Cardiac muscle cell (in vitro differentiated cells and primary cell): ENCODE measurements at places on chromosomes 5 and 9. TPM values are rescaled to one million over a fixed set of nuclear protein-coding genes. Genes with fewer than 3 reads are reported as not detected.

Gene BHMT2
- total RNA-seq = not detected in 2 replicates

Gene CCT5
- 176 and 231 TPM in 2 replicates for total RNA-seq

Gene FRRS1L
- total RNA-seq = 0.07 and 0.30 TPM in 2 replicates

Gene SSBP2
- 111 and 117 TPM in 2 replicates for total RNA-seq

Gene MRPL41
- 70.2 and 98.6 TPM in 2 replicates for total RNA-seq

Gene PCDHA9
- 1.6 and 2.2 TPM in 2 replicates for total RNA-seq

Gene TRPM6
- total RNA-seq = 0.06 and 0.07 TPM in 2 replicates

Gene PDE6A
- total RNA-seq = 0.21 TPM in 1 of 2 replicates, not detected in the other

Gene CDC25C
- 2.7 and 16.2 TPM in 2 replicates for total RNA-seq

Gene HTR1A
- not detected in 2 replicates for total RNA-seq

Gene NKD2
- 3.4 and 4.4 TPM in 2 replicates for total RNA-seq

Gene DDX4
- total RNA-seq = not detected in 2 replicates

Gene HTR4
- 0.67 and 2.3 TPM in 2 replicates for total RNA-seq

Gene MSX2
- total RNA-seq = 104 and 125 TPM in 2 replicates

Gene NAIP
- 3.3 and 5.5 TPM in 2 replicates for total RNA-seq

Gene CHMP5
- total RNA-seq = 75.2 and 75.5 TPM in 2 replicates

DNA sequence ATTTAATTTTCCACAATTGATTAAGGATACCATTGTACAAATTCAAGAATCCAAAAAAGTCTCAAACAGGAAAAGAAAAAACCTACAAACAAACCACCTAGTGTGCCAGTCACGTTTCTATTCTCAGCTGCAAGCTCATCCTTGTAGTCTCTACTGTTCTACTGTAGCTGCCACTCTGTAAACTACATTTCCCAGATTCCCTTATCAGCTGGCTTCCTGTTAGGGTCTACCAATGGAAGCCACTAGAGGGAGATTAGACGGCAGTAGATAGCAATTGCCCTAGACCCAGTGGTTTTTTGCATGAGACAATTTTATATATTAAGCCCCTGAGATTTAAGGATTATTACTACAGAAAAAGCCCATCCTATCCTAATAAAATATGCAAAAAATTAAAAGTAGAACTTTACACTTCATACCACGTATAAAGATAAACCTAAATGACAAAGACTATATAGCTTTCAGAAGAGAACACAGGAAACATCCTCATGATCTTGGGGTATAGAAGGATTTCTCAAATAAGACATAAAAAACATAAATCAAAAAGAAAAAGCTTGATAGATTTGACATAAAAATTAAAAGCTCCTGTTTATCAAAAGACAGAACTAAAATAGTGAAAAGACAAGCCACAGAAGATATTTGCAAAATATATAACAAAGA, 37.4 kb downstream of the P4HA2 start:
- DNase-seq = peak; percentile 79

GRCh38 chr5:171634511-171634910, 151.1 kb upstream of the SMIM23 start:
- no peak for DNase-seq

DNA sequence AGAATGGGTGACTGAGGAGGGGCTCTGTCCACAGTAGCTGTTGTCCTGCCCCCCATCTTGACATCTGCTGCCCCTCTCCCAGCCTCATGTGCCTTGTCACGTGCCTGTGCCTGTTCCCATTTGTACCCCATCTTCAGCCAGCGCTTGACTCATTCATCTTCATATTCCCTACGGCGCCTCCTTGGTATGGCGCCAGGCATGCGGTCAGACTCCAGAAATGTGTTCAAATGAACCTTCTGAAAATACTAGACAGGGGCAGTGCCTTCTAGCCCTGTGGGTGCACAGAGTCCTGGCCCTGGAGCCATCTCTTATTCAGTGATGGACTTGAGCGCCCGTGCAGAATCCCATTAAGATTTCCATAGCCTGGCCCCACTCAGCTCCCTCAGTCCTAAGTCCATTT, 46.2 kb downstream of the CFAP77 start:
- no peak for DNase-seq

DNA sequence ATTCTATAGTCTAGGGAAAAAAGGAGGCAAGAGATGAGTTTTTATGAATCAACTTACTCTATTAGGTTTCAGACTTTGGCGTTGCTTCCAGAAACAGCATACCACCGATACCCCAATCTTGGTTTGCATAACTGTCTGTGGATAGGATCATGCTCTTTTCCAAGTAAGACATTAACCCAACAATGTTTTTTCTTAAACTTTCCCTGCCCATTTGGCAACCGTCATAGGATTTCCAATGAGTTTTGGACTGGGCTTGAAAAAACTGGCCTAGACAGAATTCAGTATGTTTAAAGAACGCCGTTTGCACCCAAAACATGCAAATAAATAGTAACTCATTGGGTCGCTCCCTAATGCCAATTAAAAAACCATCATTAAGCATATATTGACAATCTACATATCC, 106.0 kb downstream of the SMIM23 start:
- DNase-seq = no peak

DNA sequence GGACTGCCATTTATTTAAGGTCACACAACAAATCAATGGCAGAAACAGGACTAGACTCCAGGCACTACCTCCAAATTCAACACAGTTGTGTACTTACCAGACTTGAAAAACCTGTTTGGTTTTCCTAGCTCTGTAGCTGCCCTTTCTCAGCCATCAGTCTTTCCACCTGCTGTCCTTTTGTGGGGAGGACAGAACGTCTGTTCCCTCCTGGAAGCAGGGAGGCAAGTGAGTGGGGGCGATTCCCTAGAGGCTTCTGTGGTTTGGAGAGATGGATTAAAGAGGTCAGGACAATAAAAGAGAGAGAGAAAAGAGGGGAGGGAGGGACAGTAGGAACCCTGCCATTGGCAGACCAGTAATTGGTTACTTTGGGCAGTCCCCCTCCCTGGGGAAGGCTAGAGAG, 14.7 kb downstream of the ASTN2 start:
- no peak for DNase-seq

GRCh38 chr9:131266266-131267229, 9.8 kb downstream of the FAM78A start:
- no peak for DNase-seq

DNA sequence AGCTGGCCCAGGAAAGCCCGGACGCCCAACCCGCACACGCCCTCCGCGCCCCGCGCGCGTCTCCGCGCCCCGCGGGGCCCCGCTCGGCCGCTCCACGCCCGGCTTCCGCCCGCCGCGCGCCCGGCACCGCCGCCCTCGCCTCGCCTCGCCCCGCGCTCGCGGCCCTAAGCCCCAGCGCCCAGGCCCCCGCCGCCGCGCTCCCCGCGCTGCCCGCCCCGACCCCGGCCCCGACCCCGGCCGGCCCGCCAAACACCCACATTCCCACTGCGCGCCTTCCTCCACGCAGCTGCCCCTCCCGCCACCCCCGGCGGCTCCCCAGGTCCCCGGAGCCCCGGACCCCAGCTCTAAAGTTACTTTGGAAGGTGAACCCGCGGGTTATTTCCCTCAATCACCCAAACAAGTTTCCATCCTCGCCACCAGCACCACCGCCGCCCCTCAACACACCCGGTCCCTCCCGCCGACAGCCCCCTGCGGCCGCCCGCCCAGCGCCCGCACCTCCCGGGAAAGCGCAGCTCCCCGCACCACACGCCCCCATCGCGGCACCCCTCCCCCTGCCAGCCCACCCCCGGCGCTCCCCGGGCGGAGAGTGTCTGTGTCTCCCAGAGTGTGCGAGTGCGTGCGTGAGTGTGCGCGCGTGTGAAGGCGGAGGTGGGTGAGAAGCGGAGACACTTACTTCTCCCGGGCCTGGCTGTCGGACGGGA, 439 bp downstream of the SSBP2 start:
- DNase-seq = no peak

DNA sequence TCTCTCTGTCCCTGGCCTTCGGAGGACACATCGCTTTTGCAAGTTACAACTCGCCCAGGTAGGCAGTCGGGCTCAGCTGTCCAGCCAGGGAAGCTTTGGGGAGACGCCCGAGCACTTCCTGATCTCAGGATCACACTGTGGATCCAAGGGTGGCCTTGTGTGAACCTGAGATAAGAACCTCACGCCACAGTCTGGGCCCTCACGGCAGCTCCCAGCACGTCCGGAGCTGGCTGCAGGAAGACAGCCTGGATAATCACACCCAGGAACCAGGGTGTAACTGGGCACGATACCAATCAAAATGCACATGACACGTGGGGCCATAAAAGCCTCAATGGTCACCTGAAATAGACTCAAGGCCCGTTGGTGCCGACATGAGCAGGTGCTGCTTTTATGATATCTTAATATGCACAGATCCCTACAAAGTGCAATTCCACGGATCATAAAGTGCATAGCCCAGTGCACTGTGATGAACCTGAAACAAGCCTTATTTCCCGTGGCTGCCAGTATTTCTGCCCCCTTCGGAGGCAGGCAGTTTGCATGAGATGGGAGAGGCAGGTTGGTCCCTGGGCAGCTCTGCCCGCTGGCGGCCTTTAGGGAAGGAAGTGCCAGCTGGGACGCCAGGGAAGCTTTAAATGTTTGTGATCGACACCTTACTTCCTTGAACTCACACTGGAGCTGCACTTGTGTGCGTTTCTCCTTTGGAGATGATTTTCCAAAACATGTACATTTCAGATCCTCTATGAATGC, 14.5 kb downstream of the SLC6A18 start:
- no peak for DNase-seq

DNA sequence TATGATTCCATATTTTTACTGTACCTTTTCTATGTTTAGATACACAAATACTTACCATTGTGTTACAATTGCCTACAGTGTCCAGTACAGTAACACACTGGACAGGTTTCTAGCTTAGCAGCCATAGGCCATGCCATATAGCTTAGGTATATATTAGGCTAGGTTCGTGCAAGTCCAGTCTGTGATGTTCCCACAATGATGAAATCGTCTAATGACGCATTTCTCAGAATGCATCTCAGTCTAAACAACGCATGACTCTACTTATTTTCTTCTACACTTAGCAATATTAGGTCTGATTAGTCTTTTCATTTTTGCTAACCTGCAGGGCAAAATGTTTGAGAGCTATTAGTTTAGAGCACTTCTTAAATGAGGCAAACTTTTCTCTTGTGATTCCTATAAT, 22.7 kb downstream of the OR2S2 start:
- no peak for DNase-seq

- peak; percentile 86 for DNase-seq
Measured at GRCh38 chr9:129202613-129203555, 24.8 kb upstream of the IER5L start.

DNA sequence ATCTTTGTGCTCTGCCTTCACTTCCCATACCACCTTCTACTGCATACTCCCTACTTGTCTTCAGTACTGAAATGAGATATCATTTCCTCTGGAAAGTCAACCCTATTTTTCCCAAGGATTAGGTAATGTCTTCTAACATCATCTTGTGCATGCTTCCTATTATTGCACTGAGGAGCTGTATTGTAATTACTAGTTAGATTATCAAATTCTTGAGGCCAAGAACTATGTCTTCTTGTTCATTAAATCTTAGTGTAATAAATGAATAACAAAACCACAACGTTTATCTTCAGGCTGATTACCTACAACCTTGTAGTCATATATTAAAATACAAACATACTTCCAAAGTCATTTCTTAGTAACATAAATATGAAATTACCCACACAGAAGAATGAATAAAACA, 87.9 kb upstream of the POU5F2 start:
- DNase-seq = no peak

GRCh38 chr9:13443346-13444244, 164.1 kb upstream of the MPDZ start:
- DNase-seq = no peak

GRCh38 chr5:88736494-88736893, 146.5 kb downstream of the MEF2C start:
- no peak for DNase-seq

- DNase-seq = no peak
Measured at GRCh38 chr5:169527863-169528262, 55.7 kb upstream of the SPDL1 start.

GRCh38 chr9:130857864-130858738, 23.0 kb downstream of the ABL1 start:
- no peak for DNase-seq

DNA sequence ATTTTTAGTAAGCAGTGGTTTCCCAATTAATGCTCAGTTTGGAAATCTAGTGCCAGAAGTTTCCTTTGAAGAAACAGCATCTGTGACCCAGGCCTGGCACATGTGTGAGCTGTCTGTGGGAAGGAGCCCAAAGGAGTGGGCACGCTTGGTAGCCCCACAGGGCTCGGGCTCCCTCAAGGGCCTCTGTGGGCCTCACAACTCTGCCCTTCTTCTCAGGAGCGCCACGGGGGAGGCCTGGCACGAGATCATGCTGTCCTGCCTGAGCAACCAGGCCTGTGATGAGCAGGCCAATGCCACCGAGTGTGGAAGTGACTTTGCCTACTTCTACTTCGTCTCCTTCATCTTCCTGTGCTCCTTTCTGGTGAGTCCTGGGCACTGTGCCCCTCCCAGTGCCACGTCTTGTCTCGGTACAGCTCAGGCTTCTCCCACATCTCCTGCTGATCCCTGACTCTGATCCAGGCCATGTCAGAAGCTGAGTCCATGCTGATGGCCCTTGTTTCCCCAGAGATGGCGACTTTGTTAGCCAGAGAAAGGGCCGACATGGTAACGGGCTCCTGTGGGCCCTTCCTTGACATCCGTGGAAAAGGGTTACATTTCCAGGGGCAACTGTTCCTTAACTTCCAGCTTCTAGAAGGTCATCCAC, 200.4 kb downstream of the CACNA1B start:
- DNase-seq = no peak

- no peak for DNase-seq
Measured at GRCh38 chr9:126389992-126390391, 63.4 kb downstream of the MVB12B start.

GRCh38 chr9:127035423-127035822, 87.0 kb downstream of the ANGPTL2 start:
- peak; percentile 96 for DNase-seq

- DNase-seq = no peak
Measured at GRCh38 chr5:121695307-121695706, 156.4 kb upstream of the FTMT start.

DNA sequence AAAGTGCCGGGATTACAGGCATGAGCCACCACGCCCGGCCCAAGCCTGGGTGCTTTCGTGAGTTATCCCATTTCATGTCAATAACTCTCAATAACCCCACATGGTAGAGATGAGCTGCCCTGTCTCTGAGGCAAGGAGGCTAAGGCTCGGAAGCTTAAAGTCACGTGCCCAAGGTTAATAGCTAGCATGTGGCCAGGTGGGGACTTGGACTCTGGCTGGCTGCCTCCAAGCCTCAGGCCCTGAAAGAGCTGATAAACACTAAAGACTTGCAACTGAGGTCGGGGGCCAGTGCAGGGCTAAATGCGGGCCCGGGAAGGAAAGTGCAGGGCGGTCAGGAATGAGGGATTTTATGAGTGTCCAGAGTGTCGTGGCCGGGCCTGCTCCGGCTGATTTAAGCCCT, 30.9 kb upstream of the BARHL1 start:
- DNase-seq = no peak

DNA sequence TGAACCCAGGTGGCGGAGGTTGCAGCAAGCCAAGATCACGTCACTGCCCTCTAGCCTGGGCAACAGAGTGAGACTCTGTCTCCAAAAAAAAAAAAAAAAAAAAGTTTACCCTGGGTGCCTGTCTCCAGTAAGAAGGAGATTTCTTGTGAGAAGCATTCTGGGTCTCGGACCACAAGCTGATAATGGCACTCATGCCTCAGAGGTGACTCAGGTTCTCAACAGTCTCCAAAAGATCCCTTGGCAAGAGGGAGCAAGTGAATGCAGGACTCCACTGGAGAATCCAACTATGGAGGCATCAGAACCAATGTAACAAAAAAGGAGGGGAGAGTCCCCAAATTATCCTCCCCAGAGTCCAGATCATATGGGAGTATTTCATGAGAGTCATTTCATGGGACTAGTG, 106.0 kb upstream of the LRRTM2 start:
- peak; percentile 84 for DNase-seq

- DNase-seq = no peak
Measured at GRCh38 chr9:127097683-127098082, 24.8 kb downstream of the ANGPTL2 start.

- no peak for DNase-seq
Measured at GRCh38 chr5:163384669-163385068, 52.7 kb upstream of the CCNG1 start.
